T-helper 9 cell (primary cell): ENCODE measurements at places on chromosomes 1 and 21.

DNA sequence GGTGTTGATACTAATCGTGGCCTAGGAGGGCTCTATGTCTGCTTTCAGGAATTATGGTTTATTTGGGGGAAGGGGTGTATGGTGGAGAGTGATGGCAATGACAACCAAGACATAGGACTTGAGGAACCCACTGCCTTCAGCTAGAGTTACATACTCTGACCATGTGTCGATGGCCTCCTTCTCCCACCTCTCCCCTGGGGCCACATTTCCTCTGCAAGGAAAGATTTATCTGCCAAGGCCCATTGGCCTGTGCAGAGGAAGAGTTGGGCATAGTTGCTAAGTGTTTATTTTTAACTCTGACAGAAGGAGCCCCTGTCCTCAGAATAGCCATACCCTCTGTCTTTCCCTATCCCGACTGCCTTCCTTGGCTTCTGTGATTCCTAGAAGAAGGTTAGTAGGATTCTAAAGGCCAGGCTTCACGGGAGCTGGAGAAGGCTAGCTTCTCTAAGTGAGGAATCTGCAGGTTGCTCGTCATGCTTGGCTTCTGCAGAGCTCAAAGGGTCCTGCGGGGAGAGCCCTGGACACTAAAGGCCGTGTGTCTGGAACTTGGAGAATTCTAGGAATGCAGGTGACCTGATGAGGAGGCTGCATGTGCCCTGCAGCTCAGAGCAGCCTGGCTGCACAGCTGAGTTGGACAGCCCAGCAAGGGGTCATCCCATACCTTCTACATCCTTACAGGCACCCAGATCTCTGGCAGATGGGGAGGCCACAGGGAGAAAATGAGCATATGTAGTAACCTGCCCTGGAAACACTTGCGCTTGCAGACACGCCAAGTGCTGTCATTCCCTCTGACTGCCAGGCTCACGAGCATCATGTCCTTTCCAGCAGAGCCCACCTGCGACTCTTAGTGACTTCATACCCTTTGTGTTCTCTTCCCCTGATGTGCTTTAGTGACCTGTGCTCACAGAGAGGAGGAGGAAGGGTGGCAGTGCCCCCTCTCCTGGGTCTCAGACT is 9.7 kb downstream of the MAPKAPK2 start:
- DNase-seq, result no peak

DNA sequence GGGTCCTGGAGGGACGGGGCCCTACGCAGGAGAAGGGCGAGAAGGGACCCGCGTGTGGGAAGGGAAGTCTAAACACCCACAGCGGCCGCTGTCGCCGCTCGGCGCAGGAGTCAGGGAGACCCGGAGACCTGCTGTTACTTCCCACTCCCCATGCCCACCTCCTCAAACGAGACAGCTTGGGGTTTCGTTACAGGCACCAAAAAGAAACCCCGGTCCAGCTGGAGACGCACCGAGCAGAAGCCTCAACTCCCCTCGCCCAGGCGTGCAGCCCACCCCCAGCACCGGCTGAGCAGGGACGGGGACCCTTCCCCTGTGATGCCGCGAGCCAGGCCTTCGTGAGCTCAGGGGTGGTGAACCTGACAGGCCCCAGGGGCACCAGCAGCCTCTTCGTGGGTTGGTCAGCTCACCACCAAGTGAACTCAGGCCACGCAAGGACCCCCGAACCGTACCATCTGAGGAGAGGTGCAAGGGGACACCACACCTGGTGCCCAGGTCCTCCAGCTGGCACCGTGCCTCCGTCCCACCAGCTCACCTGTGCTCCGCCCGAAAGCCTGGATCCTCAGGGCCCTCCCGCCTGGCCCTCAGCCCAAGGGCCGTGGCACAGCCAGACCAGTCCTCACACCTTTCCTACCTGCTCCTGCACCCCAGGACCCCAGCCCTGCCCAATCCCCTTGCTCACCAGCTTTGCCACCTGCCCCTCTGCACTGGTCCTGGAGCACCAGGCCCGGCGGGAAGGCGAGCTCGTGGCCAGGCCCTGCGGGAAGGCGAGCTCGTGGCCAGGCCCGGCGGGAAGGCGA is 5.0 kb downstream of the SDF4 start:
- no peak for DNase-seq

DNA sequence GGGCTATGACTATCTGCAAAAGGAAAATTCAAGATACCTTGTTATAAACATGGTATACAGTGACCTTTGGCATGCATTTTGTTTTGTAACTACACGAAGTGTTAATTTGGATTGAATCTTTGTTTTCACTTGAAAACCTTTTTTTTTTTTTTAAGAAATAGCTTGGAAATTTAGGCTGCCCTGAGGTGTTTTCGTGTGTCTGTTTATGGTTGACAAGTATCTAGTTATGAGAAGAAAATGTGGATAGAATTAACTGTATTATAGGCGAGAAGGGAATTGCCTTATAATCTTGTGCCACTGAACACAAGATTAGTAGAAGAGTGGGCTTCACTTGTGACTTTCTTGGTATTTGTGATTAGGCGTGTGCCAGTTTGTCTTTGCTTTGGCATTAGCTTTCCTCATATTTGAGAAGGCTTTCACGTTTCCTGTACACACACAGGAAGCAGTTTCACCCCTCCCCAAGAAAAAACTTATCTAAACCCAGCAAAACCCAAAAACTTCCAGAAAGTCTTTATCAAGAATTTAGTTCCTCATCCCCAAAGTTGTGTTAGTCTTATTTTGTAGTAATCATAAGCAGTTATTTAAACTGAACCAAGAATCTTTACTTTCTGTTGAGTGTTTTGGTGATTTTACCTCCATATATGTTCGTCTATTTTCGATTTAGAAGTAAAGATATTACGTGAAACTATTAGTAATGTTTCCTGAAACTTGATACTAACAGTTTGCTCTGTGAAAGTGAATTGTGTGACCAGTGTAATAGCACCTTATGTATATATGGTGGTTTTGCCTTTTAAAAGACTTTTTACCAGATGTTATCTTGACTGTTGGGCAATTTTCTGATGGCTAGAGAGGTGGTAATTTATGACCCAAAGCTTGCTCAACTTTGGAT is 3.8 kb downstream of the DYRK1A start:
- no peak for DNase-seq

DNA sequence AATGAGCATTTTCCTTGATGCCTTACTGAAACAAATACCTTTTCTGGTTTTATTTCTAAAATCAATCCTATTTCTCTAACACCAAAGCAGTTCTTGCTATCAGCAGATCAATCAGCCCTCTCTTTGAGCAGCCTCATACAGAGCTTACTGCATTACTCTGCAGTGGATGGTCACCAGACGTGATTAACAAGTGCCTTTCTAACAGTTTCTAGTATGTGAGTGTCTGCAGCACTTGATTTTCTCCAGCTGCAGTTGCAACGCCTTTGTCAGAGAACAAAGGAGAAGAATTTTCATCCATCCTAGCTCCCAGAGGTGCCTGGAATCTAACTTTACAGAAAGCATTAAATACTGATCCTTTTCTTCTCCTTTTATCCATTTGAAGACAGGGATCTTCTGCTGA is 177.3 kb upstream of the SGIP1 start:
- DNase-seq, result no peak
